Fibroblast of villous mesenchyme (primary cell): ENCODE measurements at places on chromosomes 12 and 14. TPM values are rescaled to one million over a fixed set of nuclear protein-coding genes. Genes with fewer than 3 reads are reported as not detected.

MGAT4C gene
- total RNA-seq: not detected in 2 replicates

FAM181A gene
- not detected in 2 replicates for total RNA-seq

OASL gene
- total RNA-seq: under 0.01 TPM in 2 replicates

GARIN6 gene
- not detected in 2 replicates for total RNA-seq

CCDC175 gene
- total RNA-seq: not detected in 2 replicates

PMEL gene
- total RNA-seq: 1.3 TPM in 2 replicates

DNA sequence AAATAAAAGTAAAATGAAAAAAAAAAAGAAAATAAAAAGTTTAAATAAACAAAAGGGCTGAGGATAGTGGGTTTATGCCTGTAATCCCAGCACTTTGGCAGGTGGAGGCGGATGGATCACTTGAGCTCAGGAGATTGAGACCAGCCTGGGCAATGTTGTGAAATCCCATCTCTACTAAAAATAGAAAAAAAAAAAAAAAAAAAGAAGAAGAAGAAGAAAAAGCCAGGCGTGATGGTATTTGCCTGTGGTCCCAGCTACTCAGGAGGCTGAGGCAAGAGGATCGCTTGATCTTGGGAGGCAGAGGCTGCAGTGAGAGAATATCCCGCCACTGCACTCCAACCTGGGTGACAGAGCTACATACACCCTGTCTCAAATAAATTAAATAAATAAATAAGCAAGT lies 3.9 kb downstream of the TAOK3 start:
- no peak for DNase-seq

DNA sequence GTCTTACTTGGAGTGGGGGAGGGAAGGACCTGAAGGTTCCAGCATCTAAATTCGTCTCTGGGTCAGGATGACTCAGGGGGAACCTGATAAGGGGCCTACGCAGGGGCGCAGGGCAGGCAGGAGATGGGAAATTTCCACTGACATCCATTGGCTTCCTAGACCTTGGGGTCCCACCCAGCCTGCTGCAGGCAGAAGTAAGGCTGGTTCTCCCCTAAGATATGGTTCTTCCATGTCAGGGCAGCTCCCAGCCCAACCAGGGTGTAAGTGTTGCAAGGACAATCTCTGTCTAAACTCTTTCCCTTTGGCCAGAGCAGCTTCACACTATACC lies 2.1 kb upstream of the NDRG2 start:
- peak; percentile 25 for DNase-seq

DNA sequence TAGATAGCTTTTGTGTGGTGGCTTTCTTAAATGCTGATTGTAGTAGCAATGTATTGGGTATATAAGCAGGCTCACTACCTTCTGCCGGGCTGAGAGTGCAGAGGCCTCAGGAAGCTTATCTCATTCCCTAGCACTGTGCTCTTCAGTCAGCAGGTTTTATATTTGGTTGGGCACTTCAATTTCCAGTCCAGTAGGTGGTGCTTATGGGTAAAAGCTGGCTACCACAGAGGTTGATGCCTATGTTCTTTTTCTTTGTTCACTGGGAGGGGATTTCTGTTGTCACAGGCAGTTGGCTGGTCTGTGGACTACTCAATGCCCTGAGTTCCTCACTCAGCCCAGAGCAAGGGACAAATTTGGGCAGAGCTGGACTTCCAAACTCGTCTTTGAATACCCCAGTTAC lies 43.0 kb upstream of the GLIPR1 start:
- peak; percentile 50 for DNase-seq

GRCh38 chr12:12563290-12563928 lies 746 bp upstream of the DUSP16 start:
- peak; percentile 30 for DNase-seq

DNA sequence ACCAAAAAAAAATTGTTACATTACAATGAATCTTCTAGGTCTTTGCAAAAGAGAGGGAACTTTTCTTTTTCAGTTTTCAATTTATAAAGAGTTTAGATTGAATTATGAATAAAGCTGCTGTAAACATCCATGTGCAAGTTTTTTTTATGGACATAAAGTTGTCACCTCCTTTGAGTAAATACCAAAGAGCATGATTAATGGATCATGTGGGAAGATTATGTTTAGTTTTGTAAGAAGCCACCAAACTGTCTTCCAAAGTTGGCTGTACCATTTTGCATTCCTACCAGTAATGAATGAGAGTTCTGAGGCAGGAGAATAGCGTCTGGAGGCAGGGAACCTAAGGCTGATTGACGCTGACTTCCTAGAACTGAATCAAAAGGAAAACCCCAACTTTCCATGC lies 30.2 kb downstream of the LEMD3 start:
- DNase-seq: peak; percentile 12

DNA sequence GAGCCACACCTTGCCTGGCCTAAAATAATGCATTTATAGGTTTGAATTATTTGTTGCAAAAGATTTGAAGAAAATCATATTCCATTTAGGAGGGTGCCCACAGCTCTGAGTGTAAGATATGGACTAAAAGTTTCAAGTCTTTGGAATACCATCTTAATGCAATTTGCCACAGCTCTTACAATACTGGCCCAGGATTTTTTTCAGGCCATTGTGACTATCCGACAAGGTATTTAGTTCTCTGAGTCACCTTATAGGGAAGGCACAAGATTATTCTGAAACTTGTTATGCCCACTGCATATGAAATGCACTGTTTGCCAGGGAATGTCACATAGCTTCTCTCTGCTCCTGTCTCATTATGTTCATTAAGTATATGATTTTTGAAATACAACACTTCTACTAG lies 29.6 kb upstream of the SLC6A13 start:
- DNase-seq: no peak
